ENCODE measurements at places on chromosomes 2 and 18.

- no peak for DNase-seq
Measured at GRCh38 chr2:158403237-158403636, 53.3 kb downstream of the CCDC148 start.

DNA sequence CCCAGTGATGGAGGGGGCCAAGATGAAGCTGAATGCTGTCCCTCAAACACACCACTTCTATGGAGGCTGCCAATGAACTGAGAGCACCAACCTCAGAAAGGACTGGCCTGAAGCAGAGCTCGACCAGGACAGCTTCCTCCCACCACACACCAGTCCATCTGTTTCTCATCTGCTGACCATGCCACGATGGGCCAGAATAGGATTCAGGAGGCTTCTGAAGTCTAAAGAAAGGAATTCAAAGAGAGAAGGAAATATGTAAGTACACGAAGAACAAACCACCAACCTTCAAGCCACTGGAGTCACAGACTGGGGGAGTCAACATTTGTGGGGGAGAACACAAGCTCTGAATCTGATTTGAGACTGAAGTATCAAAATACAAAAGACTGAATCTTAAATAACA, 157.6 kb upstream of the CCDC68 start:
- DNase-seq, result no peak

- no peak for DNase-seq
Measured at GRCh38 chr2:147980940-147981528, 39.5 kb downstream of the ORC4 start.

- DNase-seq, result no peak
Measured at GRCh38 chr2:40317046-40317445, 134.8 kb downstream of the SLC8A1 start.

- no peak for DNase-seq
Measured at GRCh38 chr2:78023356-78023755, 501.2 kb upstream of the LRRTM4 start.

DNA sequence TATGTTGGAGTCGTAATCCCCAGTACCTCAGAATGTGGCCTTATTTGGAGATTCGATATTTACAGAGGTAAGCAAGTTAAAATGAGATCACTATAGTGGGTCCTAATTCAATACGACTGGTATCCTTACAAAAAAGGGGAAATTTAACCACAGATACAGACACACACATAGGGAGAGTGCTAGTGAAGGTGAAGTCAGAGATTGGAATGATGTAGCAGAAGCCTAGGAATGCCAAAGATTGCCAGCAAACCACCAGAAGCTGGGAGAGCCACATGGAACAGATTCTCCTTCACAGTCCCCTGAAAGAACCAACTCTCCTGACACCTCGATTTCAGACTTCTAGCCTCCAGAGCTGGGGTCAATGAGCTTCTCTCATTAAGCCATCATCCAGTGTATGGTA, 17.7 kb upstream of the ACTR3 start:
- DNase-seq, result no peak

- DNase-seq, result no peak
Measured at GRCh38 chr18:77676910-77677309, 427.3 kb downstream of the GALR1 start.

- DNase-seq, result no peak
Measured at GRCh38 chr18:79692886-79693285, 13.3 kb downstream of the CTDP1 start.

DNA sequence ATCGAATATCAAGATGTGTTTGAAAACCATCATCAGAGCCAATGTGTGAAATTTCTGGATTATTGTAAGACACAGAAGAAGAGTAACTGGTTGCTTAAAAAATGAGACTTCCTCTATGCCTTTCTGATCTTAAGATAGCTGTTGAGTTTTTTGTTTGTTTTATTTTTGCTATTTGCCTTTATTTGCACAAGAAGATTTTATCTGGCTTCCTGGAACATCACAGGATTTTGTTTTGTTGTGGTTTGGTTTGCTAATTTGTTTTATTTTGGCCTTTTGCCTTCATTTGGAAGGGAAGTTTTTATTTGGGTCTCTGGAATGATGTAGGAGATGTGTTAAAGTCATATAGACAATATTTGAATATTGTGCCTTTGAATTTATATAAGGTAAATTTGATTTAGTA, 3.9 kb upstream of the CYTIP start:
- peak; percentile 60 for DNase-seq

GRCh38 chr2:67922080-67922785, 140.6 kb downstream of the C1D start:
- DNase-seq, result no peak

DNA sequence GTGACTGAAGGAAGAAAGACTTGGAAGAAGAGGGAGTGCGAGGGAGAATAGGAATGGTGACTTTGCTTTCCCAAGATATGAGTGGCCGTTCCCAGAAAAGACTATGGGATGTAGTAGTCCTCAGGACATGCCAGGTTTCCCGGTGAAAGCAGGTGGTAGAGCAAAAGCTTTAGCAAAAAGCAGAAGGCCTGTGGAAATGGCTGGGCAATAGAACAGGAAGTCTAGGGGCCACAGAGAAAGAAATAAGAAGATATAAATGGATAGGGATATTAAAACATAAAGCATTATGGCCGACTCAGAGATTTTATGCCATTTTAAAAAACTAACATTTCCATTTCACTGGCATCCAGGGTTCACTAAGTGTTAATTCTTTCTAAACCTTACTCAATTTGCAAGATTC, 1.2 kb upstream of the SERPINB13 start:
- DNase-seq, result no peak

DNA sequence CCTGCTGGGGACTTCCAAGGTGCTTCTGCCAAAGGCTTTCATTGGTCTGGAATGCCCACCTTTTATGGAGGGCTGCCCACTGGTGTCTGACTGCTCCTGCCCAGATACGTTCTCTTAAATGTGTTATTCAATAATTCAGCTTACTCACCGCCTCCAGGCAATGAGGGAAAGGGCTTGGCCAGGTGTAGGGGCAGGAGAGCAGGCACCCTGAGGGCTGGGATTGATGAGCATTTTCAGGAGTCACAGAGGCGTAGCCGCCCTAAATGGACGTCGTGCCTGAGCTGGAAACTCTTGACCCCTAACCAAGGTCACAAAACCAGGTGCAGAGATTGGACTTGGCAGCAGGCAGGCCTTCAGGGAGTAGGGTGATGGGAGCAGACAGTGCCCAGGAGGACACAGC, 26.8 kb downstream of the MAL start:
- DNase-seq, result no peak

- no peak for DNase-seq
Measured at GRCh38 chr18:10057894-10058791, 144.3 kb downstream of the VAPA start.

- no peak for DNase-seq
Measured at GRCh38 chr2:18430996-18431748, 129.3 kb downstream of the RDH14 start.

DNA sequence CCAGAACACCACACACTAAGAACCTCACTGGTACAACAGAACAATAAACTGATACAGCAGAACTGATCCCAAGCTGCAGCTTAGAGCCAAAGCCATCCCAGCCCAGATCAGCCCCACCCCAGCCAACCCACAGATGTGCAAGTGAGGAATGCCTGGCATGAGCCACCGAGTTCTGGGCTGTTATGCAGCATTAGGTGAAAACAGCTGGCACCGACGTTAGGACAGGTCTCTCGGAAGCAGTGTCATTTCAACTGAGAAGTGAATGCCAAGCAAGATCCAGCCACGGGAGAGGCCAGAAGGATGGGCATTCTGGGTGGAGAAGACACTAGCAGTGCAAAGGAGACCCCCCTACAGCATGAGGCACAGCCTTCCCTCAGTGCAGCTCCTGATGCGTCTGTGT, 38.9 kb downstream of the ADCY3 start:
- DNase-seq, result no peak

GRCh38 chr18:67347438-67347837, 169.1 kb downstream of the DSEL start:
- no peak for DNase-seq

DNA sequence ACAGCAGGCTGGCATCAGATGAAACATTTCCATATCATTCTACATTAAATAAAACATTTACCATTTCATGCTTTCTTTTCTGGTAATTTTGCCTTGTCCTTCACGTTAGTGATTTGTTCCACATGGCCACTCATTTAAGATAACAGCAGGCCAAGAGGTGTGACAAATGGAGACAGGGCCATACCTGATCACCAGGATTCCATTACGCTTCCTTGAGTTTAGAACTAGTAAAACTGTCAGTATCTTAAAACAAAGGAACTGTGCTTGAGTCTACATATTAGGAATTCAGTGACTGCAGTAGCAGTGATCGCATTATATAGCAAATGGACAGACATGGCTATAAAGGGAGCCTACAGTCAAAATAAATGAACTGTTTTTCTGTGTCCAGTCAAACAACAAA, 155.1 kb upstream of the FSHR start:
- DNase-seq, result no peak

- no peak for DNase-seq
Measured at GRCh38 chr2:195509551-195509950, 147.5 kb upstream of the SLC39A10 start.

DNA sequence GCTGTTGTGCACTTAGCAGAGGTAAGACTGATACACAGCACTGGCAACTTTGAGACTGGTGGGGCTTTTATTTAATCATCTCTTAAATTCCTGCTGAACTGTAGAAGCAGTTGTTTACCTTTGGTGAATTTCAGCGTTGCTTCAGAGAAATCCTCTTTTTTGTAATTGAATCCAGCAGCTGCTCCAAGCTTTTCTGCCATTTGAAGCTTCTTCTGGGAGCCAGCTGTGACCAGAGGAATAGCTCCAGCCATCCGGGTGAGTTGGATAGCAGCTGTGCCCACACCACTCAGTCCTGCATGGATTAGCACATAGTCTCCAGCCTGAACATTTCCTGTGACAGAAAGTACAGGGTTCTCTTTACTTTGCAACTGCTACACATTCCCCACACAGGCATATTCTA, 3.9 kb downstream of the TP53I3 start:
- no peak for DNase-seq

DNA sequence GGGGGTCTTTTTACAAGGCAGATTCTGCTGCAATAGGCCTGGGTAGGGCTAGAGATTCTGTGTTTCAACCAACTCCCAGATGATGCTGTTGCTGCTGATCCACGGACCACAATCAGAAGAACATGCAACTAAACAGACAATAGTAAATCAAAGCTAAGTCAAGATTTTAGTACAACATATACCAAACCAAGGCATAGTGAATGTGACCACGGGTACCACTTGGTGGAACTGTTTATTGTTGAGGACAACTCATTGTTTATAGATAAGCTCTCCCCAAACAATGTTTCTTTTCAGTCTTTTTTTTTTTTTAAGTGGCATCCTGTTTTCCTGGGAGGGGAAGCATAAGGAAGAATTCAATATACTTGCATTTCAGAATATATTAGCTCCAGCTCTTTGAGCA, 36.0 kb upstream of the DARS1 start:
- no peak for DNase-seq

DNA sequence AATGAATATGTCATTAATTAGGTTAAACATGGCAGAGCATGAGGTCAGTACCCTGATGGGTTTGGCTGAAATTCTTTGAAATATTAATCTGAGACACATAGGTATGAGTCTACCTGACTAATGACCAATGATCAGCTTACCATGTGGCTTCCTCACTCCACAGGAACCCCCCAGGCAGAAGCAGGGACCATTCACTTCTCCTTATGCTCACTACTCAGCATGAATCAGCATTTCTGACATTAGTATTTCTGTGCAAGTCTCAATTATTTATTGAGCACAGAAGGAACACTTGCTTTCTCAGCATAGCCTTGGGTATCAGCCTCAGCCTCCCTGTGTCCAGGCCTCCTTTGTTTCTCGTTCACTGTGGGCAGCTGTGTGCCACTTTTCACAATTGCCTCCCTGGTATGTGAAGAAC, 9.3 kb upstream of the KCNE4 start:
- no peak for DNase-seq

DNA sequence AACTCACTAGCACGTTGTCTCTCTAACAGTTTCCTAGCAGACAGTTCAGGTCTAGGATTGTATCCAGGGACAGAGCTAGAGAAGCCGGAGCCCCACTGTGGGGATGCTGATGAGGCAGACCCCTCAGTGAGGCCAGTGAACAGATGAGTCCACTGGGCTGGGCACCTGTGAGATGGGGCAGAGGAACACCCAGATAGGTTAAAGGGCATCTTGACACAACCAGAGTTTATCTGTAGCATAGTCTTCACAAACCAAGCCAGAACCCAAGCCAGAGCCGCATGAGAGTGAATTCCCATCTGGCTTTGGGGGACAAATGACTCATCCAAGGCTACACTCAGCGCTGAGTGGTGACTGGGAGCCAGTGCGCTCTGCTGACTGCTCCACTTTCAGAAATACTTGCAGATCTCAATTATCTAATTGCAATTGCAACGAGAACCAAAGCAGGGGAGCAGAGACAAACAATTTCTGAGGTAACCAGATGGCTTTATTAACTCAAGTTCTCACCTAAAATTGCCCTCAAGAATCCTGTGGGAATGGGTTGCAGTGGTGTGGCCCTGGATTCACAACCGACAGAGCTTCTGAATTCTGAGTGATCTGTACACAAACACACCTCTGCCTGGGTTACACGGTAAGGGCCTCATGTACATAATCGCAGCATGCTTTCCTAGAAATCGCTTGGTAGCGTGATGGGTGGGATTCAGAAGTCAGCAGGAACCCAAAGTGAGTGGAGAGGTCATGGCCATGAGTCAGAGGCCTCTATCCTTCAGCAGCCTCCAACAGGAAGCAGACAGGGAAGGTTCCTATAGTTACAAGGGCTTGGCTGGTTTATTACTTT, 48.7 kb upstream of the MSH2 start:
- no peak for DNase-seq

GRCh38 chr2:131543385-131543891, 15.8 kb downstream of the CCDC74A start:
- DNase-seq, result no peak

DNA sequence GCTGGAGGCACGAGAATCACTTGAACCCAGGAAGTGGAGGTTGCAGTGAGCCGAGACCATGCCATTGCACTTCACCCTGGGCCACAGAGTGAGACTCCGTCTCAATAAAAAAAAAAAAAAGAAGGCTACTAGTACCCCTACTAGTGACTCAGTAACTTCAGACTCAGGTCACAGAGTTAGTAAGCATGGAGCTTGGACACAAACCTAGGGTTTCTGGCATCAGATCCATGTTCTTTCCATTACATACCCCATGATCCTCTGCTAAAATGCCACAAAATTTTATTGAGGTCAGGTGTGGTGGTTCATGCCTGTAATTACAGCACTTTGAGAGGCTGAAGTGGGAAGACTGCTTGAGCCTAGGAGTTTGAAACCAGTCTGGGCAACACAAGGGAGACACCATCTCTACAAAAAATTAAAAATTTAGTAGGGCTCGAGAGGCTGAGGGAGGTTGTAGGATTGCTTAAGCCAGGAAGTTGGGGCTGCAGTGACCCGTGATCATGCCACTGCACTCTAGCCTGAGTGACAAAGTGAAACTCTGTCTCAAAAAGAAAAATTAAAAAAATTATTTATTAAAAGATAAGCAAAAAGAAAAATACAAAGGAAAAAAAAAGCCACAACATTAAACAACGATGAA, 45.1 kb downstream of the DHX57 start:
- no peak for DNase-seq
